ENCODE measurements at places on chromosomes 3 and 15.

GRCh38 chr3:25362118-25362517 is 65.9 kb upstream of the RARB start:
- DNase-seq: no peak

DNA sequence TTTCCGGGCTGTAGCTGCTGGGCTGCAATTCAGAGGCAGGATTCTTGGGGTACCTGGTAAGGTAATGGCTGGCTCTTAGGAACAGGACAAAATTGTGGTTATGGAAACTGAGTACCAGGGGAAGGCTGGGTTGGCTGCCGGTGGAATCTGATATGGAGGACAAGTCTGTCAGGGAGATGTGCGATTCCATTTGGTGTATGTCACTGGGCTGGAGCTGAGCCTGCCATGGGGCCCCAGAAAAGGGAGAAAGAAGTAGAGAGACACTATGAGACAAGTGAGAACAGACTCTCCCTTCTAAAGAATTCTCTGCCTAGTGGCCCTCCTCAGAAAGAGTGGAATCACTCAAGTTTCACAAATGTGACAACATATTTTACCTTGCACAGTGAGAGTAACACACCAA is 368.2 kb upstream of the ROPN1 start:
- DNase-seq: no peak

GRCh38 chr3:4401441-4401840 is 65.6 kb downstream of the SUMF1 start:
- no peak for DNase-seq

GRCh38 chr15:88049506-88049905 is 207.0 kb downstream of the NTRK3 start:
- no peak for DNase-seq

- no peak for DNase-seq
Measured at GRCh38 chr15:100495861-100496260, 32.9 kb downstream of the CERS3 start.

DNA sequence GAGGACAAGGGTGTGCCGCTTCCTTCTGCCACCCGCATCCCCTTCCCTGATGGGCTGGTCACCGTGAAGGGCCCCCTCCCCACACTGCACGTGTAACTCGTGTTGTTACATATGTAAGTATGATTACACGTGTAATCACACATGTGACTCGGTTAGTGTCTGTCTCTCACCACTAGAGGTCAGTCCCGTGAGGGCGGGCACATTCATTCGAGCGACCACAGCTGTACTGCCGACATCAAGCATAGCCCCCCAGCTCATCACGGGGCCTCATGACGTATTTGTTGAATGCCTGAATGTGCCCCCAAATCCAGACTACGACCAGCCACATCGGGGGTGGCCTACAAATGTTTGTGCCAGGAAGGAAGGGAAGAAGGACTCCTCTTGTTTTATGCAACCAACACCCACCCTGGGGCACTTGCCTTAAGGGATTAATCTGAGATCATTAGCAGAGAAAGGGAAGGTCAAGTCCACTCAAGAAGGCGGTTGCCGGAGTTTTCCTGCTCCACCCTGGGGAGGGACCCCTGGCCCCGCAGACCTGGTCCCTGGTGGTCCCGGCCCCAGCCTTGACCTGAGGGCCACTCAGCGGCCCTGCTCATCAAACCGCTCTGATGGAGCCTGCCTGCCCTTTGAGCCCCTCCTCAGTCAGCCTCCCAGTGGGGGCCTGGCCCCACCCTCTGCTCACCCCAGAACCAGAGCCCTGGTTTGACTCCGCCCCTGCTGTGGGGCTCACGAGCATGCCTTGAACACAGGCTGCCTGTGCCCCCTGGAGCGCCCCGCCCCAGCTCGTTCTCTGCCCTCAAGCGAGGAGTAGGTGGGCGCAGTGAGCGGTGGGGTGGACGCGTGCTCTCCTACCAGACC is 52.8 kb downstream of the RGMA start:
- DNase-seq: no peak

- DNase-seq: no peak
Measured at GRCh38 chr15:75662823-75663519, 15.3 kb downstream of the SNX33 start.

- peak; percentile 27 for DNase-seq
Measured at GRCh38 chr15:45637552-45638033, 2.8 kb downstream of the SQOR start.

DNA sequence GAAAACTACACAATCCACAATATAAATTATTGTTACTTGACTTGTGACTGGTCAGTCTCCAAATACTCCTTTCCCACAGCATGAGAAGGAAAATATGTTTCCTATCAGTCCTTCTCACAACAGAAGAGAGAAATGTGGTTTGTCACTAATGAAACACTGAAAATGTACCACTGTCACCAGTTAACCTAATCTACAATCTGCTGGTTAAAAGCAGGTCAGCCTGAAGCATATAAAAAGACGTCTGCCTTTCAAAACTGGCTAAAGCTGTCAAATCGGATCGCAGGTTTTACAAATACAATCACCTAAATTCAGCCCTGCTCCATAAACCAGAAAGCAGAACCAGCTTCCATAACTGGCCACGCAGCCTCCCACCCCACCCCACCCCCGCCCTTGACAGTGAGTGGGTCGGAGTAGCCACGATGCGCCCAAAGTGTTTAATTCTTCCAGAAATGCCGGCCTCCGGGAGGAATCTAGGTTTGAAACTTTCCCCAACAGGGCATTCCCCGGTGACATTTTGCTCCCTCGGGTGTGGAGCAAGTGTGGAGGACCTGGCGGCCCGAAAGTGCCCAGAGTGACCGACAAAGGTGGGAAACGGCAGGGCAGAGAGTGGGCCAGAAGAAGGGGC is 682 bp downstream of the ETFA start:
- DNase-seq: no peak

- DNase-seq: no peak
Measured at GRCh38 chr3:127552038-127552437, 38.5 kb downstream of the TPRA1 start.

DNA sequence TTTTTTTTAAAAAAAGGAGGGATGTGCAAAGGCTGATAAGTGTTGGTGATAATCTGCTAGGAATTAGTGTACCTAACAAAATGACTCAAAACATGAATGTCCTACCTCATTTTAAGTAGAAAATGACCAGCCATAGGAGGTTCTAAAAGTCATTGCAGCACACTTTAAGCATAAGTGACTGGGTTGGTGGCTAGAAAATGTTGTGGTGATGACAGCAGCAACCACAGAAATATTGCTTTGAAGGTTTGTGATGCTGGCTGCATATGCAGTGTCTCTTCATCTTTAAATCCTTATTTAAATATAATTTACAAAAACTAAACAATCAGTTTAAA is 55.2 kb downstream of the CMSS1 start:
- no peak for DNase-seq

- DNase-seq: no peak
Measured at GRCh38 chr3:131503320-131503635, 507 bp upstream of the MRPL3 start.

DNA sequence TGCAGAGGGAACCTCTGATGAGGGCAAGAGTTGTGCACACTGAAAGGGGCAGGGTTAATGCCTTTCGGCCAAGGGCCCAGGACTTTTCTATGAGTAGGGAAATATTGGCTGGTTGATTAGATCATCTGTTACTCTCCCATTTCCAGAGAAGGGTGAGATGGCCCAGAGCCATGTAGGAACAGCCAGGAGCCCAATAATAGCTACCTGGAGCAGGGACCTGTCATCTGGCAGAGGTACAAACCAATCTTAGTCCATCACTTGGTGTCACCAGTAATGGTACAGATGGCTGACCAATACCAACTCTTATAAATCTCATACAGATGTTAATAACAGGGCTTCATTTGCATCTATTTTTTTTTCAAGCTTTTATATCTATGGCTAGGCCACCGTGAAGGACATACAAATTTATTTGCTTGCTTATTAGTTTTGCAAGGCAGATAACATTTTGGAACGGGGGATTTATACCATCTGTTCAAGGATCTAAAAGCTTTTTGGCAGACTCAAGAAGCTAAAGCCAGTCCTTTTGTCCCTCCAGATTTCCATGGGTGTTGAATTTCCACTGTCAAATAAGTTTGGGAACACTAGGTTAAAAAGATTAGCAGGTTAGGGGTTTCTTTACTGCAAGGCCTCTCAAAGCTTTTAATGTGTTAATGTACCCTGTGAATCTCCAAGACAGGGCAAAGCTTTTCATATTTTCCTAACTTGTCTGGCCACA is 79.3 kb downstream of the TNIK start:
- DNase-seq: no peak

- no peak for DNase-seq
Measured at GRCh38 chr3:9686050-9686550, 17.5 kb upstream of the CPNE9 start.

GRCh38 chr3:31043184-31043819 is 148.8 kb upstream of the GADL1 start:
- DNase-seq: no peak
